ENCODE measurements at places on chromosomes 5 and 9. TPM values are rescaled to one million over a fixed set of nuclear protein-coding genes. Genes with fewer than 3 reads are reported as not detected.

TMEM267 gene
- 15.3 TPM for total RNA-seq

SPINK13 gene
- total RNA-seq, result not detected

IL33 gene
- total RNA-seq, result not detected

VCAN gene
- total RNA-seq, result not detected

NAA35 gene
- total RNA-seq, result 20.4 TPM

KIAA1191 gene
- total RNA-seq, result 51.1 TPM

SNAPC4 gene
- 11.6 TPM for total RNA-seq

SPRY4 gene
- total RNA-seq, result 1.2 TPM

GPR150 gene
- total RNA-seq, result 1.6 TPM

CD274 gene
- total RNA-seq, result 9.5 TPM
